Type B pancreatic cell (in vitro differentiated cells): ENCODE measurements at places on chromosomes 16 and 17. TPM values are rescaled to one million over a fixed set of nuclear protein-coding genes. Genes with fewer than 3 reads are reported as not detected.

- no peak for DNase-seq
These were observed 15.2 kb downstream of the TEX2 start for GRCh38 chr17:64247836-64248235.

The GDPD3 gene
- total RNA-seq: 19.7 and 23.2 TPM in 2 replicates

The CLDN6 gene
- 98.9 and 243 TPM in 2 replicates for total RNA-seq

DNA sequence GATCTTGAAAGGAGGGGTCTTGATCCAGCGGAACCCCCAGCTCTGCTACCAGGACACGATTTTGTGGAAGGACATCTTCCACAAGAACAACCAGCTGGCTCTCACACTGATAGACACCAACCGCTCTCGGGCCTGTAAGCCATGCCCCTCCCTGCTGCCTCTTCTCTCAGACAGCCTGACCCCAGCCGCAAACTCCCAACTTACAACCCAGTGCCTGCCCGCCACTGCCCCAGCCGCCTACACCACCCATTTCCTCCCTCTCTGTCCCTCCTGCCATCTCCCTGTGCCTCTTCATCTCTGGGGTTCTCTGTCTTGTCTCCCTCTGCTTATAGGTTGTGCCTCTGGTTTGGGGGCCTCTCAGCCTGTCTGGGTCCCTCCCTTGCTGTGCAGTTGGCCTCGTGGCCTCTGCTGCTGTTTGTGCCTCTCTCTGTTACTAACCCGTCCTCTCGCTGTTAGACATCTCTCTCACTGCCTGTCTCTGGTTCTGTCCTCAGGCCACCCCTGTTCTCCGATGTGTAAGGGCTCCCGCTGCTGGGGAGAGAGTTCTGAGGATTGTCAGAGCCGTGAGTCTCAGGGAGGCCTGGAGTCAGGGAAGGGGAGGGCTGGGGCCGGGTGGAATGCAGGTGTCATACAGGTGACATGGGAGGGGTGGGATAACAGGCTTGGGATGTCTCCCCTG, 9.6 kb downstream of the ERBB2 start:
- no peak for DNase-seq

The KRTAP1-5 gene
- total RNA-seq: not detected in 2 replicates

The KRTAP4-9 gene
- not detected in 2 replicates for total RNA-seq

GRCh38 chr16:54962045-54962444, 31.4 kb downstream of the IRX5 start:
- no peak for DNase-seq
